Stimulated activated CD4-positive, alpha-beta T cell treated with anti-CD3 and anti-CD28 coated beads, TNF-alpha, amount 100 ng/mL, for 1 hour (primary cell): ENCODE measurements at places on chromosomes 5 and 9.

GRCh38 chr9:82404196-82404870 lies 415.8 kb downstream of the SPATA31D1 start:
- no peak for DNase-seq

DNA sequence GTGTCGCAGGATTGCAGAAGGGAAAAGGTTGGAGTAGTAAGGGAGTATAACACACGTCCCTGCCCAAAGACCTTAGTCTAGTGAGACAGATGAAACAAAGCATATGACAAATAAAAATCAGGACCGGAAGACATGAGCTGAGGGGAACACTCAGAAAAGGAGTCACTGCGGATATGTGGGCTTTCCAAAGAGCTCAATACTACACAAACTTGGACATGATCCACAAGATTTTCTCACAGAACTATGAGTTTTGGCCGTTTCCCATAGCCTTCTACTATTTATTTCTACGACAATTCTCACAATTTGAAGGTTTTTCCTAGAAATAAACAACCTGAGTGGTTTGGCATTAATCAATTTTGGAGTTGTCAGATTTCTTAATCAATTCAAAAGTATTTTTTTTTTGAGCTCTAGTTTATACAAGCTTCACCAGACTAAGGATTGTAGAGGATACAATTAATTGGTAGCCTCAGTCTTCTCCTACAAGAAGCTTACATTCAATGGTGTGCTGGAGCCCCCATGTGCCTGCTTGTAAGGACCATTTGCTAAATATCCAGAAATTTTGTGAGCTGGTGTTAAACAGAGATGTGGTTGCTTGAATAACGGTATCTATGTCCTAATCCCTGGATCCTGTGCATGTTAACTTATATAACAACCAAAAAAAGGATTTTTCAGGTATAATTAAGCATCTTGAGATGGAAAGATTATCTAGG lies 91.4 kb downstream of the ADAMTS12 start:
- no peak for DNase-seq

DNA sequence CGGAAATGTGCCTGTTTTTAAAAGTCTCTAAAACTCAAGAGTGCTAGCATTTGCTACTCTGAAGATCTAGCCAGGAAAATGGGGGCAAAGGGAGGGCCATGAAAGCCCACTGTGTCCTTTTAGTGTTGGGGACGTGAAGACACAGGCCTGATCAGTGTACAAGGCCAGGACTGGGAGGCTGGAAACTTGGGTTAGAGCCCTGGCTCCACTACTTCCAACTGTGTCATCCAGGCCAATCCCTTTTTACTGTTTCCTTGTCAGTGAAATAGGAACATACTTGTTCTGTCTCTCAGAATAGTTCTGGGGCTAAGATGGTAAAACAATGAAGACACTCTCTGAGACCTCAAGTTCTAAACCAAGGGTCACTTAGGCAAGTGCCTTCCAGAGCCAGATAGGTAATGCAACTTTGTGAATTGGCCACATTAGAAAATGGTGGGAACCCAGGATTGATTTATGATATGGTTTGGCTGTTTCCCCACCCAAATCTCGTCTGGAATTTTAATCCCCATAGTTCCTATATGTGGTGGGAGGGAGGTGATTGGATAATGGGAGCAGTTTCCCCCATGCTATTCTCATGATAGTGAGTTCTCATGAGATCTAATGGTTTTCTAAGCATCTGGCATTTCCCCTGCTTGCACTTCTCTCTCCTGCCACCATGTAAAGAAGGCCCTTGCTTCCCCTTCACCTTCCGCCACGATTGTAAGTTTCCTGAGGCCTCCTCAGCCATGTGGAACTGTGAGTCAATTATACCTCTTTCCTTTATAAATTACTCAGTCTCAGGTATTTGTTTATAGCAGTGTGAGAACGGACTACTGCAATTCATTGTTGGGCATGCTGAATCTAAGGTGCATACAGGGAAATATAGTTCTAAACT lies 30.4 kb upstream of the B4GALT1 start:
- DNase-seq: no peak

DNA sequence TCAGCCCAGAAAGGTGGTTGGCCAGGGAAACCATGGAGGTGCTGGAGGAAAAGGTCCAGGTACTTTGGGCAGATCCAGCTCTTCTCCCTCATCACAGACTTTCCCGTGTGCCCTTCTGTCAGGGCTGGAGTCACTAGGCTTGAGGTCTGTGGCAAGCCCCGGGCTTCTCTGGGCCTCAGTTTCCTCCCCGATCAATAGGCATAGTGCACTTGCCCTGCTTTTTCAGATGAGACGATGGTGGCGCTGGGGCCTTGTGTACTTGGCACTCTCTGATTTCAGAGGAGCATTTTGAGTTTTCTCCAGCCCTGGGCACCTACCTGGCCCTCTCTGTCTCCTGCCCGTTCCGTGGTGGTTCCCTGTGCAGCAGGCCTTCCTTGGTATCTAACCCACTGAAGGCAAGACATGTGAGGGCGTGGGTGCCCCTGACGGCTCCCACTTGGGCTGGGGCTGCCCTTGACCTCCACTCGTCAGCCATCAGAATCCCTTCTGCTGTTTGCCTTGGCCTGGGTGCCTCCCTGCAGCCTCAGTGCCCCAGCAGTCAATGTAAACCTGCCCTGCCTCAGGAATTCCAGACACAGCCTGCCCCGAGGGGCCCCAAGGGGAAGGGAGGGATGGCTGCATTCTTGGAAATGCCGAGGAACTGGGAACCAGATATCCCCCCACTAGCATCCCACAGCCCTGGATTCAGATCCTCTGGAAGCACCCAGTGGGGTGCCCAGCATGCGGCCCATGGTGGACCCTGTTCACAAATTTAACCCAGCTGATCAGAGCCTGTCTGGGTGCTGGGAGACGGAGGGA lies 66.3 kb upstream of the COL5A1 start:
- DNase-seq: no peak

- no peak for DNase-seq
These were observed 89.7 kb downstream of the DROSHA start for GRCh38 chr5:31442058-31442745.

GRCh38 chr5:24645483-24645882 lies 705 bp upstream of the CDH10 start:
- DNase-seq: no peak

DNA sequence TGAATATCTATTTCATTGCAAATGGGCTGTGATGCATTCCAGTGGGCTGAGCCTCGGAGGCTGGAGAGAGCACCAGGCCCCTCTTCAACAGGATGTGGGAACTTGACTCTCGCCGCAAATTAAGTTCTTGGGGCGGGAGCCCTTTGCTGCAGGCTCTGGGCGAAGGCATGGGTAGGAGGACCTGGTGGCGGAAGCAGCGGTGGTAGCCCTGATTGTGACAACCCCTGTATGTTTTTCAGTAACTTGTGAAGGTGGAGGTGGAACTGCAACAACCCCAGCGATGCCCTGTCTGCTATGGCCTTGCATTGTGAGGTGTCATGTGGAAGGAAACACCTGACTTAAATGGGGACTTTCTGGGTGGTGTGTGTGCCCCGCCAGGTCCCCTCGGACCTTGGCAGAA lies 9.4 kb downstream of the FYB1 start:
- peak; percentile 68 for DNase-seq

- no peak for DNase-seq
These were observed 53.2 kb downstream of the ENC1 start for GRCh38 chr5:74587300-74587699.
